ENCODE measurements at places on chromosomes 16 and 17.

DNA sequence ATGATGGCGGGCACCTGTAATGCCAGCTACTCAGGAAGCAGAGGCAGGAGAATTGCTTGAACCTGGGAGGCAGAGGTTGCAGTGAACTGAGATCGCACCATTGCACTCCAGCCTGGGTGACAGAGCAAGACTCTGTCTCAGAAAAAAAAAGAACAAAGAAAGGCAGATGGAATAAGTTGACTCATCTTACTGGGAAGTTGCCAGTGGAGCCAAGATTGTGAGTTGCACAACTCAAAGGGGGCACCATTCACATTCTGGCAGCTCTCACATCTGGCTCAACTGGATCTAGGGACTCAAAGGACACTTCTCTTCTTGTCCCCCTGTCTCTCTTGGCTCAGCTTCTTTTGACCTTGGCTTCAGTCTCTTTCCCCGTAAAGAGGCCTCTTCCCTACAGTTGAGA, 53.7 kb upstream of the ETV4 start:
- peak; percentile 85 for DNase-seq

- DNase-seq = no peak
These were observed 28.9 kb upstream of the SEC14L1 start for GRCh38 chr17:77111934-77112296.

DNA sequence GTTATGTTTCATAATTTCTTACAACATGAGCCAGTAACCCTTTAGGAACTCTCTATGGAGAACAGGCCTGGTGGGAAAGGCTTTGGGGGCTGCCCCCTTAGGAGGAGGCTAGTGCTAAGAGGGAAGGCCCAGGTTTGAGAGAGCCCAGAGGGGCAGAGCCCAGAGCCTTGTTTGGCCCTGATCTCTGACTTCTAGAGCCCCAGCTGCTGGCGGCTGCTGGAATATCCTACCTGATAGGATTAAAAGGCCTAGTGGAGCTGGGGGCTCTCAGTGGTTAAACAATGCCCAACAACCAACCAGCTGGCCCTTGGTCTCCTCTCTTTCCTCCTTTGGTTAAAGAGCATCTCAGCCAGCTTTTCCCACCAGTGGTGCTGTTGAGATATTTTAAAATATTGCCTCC, 54.1 kb downstream of the IGF2BP1 start:
- DNase-seq = no peak

DNA sequence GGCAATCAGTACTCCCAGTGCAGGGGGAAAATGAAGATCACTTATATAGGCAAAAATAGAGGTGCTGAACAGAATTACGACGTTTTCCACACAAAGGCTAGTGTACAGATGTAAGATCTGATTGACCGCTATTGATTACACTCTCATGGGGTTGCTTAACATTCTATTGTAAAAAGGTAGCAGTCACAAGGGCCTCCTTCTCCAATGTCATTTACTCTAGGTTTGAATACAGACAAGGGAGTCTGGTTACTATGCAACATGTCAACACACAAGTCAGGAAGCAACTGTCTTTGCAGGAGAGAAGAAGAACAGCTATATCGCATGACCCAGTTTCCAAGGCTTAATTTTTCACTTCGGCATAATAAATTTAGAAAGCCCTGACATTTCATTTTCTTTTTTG, 7.9 kb downstream of the KRT37 start:
- no peak for DNase-seq

DNA sequence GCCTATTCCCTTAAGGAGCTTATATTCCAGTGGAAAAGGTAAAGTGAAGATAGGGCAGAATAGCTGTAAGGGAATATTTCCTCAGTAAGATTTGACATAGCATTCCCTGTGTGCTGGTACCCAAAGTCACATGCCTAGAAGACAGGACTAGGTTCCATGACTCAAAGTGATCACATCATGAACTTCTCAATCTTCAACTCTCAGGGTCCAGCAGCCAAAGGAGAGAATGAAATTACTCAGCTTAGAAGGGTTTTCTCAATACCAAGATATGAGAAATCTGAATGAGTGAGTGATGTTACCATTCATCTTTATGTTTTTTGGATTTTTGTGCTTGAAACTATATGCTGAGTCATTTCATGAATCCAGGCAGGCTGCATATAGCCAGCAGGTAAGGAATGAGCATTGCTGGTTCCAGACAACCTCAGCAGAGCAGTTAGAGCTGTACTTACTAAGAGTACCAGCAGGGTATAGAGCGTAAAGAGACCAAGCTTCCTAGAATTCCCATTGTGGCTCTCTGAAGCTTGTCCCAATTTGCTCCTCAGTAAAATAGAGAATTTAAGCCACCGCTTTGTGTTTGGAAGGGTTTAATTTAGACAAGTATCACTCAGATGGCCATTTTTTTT, 91.1 kb downstream of the ANKFN1 start:
- no peak for DNase-seq

DNA sequence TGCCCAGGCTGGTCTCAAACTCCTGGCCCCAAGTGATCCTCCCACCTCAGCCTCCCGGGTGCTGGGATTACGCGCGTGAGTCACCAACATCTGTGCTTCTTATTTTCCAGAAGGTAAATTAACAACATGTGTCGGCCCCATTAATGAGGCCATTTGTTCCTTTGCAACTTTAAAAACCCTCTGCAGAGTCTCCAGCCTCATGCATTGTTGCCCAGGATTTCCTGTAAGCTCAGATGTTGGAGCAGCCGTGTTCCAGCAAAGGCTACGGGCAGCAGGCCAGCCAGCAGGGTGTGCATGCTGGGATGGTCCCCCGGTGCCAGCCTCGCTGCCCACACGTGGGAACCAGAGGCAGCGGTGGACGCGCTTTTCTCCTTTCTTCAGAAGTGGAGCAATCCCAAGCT, 19.1 kb upstream of the HEXD start:
- DNase-seq = peak; percentile 93

- DNase-seq = no peak
These were observed 38.1 kb downstream of the CMC2 start for GRCh38 chr16:80968386-80969113.

DNA sequence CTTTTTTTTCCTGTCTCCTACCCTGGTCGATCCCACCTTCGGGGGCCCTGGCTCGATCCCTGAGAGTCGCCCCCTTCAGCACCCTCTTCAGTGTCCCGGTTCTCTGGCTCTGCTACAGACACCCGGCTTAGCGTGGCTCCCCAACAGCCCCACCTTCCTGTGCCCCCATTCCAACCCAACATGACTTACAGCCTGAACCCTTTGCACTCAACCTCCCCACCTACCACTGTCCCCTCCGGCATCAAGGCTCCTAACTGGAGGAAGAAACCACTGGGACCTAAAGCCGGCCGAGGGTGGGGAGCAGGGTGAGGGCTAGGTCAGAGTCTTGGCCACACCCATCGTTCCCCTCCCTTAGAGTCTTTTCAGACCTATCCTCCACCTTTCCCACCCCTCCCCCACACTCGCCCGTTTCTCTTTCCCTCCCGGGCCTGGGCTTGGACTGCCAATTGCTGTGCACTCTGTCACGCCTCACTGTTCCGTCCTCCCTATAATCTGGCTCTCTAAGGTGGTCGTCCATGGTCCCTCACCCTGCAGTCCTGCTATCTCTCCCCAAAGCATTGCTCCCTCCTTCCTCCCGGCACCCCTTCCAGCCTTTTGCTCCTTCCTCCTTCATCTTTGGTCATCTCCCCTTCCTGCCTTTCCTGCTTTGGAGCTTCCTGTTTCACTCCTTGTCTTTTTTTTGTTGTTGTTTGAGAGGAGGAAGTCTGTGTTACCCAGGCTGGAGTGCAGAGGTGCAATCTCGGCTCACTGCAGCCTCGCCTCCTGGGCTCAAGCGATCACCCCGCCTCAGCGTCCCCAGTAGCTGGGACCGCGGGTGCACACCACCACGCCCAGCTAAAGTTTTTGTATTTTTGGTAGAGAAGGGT, 890 bp upstream of the CLDN7 start:
- no peak for DNase-seq

GRCh38 chr17:39118674-39119419, 32.6 kb downstream of the PLXDC1 start:
- DNase-seq = no peak

- DNase-seq = no peak
These were observed 8.7 kb downstream of the GRN start for GRCh38 chr17:44353672-44354331.

DNA sequence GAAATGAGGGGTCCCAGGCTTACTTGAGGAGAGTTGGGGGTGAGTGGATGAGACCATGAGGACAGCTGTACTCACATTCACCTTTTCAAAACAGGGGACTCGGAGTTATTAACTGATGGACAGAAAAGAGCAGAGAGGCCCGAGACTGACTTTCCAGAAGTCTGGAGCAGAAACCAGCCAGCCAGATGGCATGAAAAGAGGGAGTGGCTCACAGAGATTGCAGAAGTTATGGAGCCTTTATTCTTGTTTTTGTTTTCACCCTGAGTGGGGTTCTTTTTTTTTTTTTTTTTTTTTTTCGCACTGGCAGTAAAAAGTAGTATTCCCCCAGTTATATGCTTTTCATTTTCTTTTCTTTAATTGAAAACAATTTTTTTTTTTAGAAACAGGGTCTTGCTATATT, 18.9 kb downstream of the TVP23A start:
- no peak for DNase-seq

DNA sequence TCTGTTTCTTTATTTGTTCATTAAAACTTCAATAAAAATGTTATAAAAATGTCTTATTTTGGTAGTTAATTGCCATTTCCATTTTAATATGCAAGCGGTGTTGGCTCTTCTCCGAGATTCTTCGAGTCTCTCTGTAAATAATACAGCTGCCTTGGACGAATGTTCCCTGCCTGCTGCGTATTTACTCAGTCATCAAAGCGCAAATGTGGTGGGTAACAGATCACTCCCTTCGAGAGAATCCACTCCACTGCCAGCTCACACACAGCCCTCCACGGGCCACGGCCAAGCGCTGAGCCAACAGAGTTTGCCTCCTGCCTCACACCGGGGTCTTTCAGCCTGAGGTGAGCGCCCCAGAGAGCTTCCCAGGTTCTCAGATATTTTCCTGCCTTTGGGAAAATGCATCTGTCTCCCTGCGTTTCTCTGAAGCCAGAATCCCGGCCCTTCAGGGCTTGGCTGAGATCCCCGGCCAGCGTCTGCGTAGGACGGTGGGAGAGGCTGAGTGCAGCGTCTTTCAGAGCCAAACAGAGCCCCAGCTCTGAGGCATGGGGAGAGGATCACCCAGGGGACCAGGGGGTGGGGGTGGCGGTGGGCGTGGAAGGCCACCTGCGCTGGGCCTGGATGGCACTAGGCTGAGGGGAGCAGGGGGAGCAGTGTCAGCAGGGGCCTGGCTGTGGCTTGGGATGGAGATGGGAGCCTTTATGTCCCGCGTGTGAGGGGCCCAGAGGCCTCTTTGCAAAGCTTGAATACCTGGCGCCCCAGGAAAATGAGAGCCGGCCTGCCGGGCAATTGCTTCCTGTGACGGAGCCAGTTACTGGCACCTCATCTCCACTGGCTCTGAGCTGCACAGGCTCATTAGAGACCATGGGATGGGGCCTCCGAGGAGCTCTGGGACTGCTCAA, 248.7 kb downstream of the RBFOX3 start:
- DNase-seq = no peak

GRCh38 chr16:17211797-17212196, 259.0 kb downstream of the XYLT1 start:
- DNase-seq = peak; percentile 17

DNA sequence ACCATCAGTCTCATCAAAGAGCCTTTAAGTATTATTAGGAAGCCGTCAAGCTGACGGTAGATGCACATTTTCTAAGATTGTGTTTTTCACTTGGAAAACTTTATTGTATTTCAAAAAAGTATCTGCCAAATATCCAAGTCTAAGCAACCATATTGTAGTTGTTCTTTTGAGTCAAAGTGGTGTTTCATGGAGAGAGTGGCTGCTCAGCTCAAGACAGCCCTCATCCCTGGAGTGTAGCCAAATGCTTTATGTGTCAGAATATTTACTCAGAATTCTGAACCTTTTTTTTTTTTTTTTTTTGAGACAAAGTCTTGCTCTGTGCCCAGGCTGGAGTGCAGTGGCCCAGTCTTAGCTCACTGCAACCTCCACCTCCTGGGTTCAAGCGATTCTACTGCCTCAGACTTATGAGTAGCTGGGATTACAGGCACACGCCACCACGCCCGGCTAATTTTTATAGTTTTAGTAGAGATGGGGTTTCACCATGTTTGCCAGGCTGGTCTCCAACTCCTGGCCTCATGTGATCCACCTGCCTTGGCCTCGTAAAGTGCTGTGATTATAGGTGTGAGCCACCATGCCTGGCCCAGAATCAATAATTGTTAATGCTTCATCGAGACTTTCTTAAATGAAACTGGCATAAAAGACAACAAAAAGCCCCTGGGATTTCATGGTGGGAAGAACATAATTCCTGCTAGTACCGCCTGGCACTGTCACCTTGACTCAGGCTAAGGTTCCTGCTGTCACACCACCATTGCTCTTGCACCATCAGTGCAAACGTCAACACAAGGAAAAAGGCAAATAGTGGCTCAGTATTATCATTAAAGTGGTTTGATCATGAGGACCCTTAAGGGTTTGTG, 45.5 kb downstream of the PRKCA start:
- DNase-seq = peak; percentile 80

- DNase-seq = no peak
These were observed 29.5 kb downstream of the RNF43 start for GRCh38 chr17:58387834-58388233.

GRCh38 chr16:75572864-75573542, 6.8 kb downstream of the GABARAPL2 start:
- DNase-seq = no peak

- peak; percentile 79 for DNase-seq
These were observed 81.9 kb downstream of the TUBD1 start for GRCh38 chr17:59810894-59811153.

DNA sequence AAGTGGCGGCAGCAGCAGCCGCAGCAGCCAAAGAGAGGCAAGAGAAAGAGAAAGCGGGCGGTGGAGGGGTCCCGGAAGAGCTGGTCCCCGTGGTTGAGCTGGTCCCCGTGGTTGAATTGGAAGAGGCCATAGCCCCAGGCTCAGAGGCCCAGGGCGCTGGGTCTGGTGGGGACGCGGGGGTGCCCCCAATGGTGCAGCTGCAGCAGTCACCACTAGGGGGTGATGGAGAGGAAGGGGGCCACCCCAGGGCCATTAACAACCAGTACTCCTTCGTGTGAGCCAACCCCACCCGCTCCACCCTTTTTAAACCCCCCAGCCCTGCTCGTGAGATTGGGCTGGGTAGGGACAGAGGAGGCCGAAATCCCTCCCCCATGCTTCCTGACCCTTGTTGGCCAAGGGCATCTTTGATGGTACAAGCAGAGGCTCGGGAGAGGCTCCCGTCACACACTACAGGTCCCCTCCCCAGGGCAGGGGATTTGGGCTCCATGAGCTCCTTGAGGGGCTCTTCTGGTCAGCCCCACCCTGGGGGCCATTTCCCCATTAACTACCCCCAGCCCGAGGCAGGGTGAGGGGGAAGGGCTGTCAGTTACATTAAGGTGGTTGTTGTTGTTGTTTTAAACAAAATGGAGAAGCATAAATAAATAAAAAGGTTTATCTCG, 4.6 kb upstream of the ATP2A1 start:
- DNase-seq = no peak

GRCh38 chr17:47975189-47975822, 4.4 kb downstream of the CDK5RAP3 start:
- DNase-seq = no peak

GRCh38 chr16:351804-352520, 561 bp downstream of the AXIN1 start:
- DNase-seq = peak; percentile 9

- DNase-seq = no peak
These were observed 107.0 kb downstream of the ANKRD11 start for GRCh38 chr16:89383095-89384003.

- DNase-seq = no peak
These were observed 66.3 kb upstream of the GSE1 start for GRCh38 chr16:85546585-85547447.

GRCh38 chr17:57773557-57773956, 28.5 kb upstream of the CCDC182 start:
- DNase-seq = no peak
